ENCODE measurements at places on chromosomes 12 and 14. TPM values are rescaled to one million over a fixed set of nuclear protein-coding genes. Genes with fewer than 3 reads are reported as not detected.
A peak's percentile ranks its signal among the peaks of the same experiment; 100 is the strongest.

DNA sequence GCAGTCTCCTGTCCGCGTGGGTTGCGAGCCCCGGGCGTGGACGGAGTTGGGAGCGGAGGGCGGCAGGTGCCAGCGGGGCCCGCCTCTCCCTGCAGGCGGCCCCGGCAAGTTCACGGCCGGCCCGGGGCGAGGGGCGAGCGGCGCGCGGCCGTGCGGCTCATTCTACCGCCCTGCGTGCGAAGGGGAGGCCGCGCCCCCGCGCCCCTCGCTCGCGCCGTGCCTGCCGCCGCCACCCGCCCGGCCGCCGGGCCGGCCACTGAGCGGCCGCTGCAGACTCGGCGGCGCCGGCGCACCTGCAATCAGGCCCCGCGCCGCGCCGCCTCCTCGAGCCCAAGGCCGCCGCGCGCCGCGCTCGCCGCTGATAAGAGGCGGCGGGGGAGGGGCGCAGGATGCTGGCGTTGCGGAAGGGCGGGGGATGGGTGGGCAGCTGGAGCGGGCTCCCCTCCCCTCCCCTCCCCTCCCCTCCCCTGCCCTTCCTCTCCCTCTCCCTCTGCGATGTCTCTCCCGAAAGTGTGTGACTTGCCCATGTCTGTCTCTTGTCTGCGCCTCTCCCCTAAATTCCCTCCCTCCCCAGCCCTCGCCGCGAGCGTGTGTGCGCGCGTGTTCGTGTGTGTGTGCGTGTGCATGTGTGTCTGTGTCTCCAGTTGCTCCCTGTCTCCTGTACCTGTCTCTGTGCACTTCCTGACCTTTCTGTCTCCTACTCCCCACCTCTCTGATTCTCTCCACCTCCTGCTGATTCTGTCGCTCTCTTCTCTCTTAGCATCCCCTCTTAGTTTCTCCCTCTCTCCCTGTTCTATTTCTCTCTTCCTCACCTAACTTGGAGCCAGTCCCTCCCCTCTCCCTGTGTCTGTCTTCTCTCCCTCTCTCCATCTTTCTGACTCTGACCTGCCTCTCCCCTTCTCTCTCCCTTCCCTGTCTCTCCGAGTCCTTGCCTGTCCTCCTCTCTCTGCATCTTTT, 768.1 kb upstream of the TBX3 start:
- no peak for DNase-seq

The PNP gene
- total RNA-seq = 194 TPM

- DNase-seq = no peak
Observed at GRCh38 chr14:85799668-85800067, 269.7 kb downstream of the FLRT2 start.

DNA sequence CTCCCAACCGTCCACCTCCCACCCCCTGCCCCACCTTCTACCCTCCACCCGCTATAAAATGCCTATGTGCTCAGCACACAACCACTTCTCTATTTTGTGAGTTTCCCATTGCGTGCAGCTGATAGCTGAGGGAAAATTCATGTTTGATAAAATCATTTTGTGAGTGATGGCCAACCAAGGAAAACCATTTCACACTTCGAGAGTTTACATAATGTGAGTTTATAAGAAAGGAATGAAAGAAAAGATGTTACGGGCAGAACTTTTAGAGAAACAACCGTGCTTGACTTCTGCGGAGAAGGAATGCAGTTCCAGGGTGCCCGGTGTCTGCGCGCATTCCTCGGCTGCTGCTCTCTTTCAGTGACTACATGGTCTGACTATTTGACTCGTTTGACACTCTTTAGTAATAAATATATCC, 140.9 kb downstream of the EFCAB11 start:
- DNase-seq = no peak

- no peak for DNase-seq
Observed at GRCh38 chr12:93729934-93730333, 52.8 kb downstream of the CRADD start.

- peak; percentile 73 for DNase-seq
Observed at GRCh38 chr14:66070542-66071319, 415.4 kb upstream of the CCDC196 start.

The INHBC gene
- total RNA-seq = not detected

- DNase-seq = no peak
Observed at GRCh38 chr12:47747126-47747525, 11.6 kb downstream of the RAPGEF3 start.

- DNase-seq = no peak
Observed at GRCh38 chr14:68404146-68404527, 388.7 kb downstream of the ZFP36L1 start.

The GALNT6 gene
- 47.9 TPM for total RNA-seq

- no peak for DNase-seq
Observed at GRCh38 chr12:7859552-7859951, 13.2 kb downstream of the SLC2A14 start.

The CAPS2 gene
- 9.3 TPM for total RNA-seq

The GALNT16 gene
- total RNA-seq = 0.16 TPM

The CCDC38 gene
- 0.50 TPM for total RNA-seq

GRCh38 chr12:124217508-124218242, 77.2 kb upstream of the RFLNA start:
- no peak for DNase-seq

DNA sequence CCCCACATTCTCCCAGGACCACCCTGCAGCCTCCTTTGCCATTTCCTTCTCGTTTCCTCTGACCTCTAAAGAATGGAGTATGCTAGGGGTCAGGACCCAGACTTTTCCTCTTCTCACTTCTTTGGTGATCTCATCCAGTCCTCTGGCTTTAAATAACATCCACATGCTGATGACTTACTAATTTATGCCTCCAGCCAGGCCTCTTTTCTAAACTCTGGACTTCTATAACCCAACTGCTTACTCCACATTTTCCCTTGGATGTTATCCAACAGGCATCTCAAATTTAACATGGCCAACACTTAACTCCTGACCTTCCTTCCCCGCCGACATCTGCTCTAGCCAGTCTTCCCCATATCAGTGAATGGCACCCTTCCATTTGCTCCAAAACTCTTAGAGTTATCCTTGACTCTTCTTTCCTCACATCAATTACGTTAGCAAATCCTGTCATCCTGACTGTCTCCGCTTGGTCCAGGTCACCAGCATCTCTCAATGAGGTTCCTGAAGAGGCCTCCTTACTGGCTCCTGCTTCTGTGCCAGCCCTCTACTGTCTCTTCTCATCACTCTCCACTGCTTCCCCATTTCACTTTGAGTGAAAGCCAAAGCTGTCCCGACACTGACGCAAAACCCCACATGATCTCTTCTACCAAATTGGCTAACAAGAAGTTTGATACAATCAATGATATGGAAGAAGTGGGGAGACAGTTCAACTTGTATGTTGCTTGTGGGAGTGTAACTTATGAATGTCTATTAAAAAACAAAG, 42.7 kb downstream of the TMBIM6 start:
- DNase-seq = no peak

The CAPZA3 gene
- not detected for total RNA-seq

- no peak for DNase-seq
Observed at GRCh38 chr12:120830966-120831365, 73.2 kb downstream of the SPPL3 start.

DNA sequence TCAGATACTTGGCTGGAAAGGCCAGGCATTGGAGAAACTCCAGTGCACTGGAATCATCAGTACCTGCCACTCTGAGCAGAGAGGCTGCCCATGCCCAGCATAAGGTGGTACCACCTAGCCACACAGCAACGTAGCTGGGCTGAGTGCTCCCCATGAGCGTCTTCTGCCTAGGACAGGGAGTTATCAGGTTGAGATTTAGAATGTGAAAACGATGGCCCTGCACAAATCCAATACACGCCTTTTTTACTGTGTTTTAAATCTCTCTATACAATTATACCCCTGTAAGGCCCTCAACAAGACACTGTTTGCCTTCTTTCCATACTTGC, 66.7 kb upstream of the PTGR2 start:
- no peak for DNase-seq

DNA sequence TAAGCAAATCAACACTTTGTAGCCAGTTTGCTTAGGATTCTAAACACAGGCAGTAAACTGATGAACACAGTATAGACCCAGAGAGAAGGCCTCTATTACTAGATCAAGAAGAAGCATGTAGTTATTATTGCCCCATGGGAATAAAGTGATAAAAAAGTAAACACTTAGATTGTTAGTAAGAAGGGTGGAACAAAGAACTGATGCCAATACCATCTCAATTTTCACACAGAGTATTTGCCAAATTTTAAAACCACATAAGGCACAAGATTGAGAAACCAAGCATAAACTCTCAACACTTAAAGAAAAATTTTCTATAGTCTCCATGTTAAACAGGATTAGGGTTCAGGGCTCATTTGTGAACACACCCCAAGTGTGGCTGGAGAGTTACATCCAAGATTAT, 77.0 kb upstream of the SYT1 start:
- no peak for DNase-seq

DNA sequence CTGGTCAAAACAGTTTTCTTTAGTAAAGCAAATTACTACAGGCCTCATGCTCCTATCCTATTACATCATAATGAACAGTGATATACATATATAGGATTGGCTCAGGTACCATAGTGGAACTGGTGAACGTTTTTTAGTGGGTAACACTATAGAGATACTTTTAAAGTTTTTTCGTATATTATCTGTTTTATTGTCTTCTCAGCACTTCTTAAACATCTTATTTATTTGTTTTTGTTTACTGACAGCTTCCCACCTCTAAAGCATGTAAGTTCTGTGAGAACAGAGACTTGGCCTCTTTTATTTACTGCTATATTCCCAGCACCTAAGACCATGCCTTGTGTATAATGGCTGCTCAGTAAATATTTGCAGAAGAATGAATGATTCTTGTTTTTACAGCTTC, 81.1 kb upstream of the PSMA6 start:
- DNase-seq = no peak

GRCh38 chr12:3152892-3153291, 75.7 kb downstream of the TSPAN9 start:
- peak; percentile 47 for DNase-seq

DNA sequence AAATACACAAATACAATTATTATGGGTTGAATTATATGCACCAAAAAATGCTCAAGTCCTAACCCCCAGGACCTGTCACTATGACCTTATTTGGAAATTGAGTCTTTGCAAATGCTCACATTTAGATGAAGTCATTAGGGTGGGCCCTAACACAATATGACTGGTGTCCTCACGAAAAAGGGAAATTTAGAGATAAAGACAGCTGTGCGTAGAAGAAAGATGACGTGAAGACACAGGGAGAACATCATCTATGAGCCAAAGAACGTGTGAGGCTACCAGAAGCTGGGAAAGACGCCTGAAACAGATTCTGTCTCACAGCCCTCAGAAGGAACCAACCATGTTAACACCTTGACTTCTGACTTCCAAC, 259.2 kb downstream of the EMP1 start:
- DNase-seq = no peak

DNA sequence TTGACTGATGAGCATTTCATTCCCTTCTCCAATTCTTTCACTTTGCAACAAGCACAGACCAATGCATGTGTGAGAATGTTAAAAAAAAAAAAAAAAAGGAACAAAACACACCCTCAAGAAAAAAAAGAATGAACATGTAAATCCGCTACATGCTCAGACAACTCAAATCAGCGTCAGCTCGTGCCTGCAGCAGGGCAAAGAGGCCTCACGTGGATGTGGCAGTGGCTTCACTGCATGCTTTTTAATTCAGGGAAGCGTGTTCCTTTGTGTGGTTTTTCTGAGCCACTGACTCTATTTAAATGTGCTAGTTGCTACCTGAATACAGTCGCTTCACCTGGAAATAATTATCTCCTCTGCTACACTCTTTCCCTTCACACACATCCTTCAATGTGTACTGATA, 55.1 kb downstream of the PPP1R36 start:
- DNase-seq = no peak

DNA sequence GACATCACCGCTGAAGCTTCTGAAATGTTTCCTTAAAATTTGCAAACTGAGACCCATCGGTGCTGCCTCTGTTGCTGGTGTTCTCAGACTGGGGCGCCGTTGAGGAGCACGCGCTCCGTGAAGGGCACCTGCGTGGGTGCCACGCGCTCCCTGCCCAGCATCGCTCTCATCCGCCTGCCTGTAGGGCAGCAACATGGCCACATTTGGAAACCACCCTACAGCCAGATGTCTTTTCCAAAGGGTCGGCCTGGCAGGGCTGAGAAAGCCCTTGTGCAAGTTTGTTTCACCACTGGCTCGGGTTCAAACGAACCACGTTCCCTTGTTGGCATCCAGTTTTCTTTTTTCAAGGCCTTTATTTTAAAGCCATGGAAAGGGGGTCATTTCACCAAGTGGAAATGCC, 13.9 kb downstream of the ADGRD1 start:
- no peak for DNase-seq

DNA sequence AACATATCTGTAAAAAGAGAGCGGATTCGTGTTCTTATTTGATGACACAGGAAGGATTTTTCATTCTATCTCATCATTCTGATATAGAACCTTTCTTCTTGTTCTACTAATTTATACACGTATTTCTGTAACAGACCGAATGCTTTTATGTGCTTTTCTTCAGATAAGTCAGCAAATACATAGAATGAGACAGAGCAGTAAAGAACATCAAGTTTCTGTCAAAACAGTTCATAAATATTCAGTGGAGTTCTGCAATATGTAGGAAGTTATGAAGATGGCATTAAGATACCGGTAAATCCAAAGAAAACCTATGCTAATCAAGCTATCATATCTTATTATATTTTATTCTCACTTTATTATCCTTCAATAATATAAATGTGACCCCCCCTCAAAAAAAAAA, 280.6 kb downstream of the EGLN3 start:
- DNase-seq = no peak

GRCh38 chr14:44988694-44989093, 26.7 kb downstream of the TOGARAM1 start:
- DNase-seq = no peak

DNA sequence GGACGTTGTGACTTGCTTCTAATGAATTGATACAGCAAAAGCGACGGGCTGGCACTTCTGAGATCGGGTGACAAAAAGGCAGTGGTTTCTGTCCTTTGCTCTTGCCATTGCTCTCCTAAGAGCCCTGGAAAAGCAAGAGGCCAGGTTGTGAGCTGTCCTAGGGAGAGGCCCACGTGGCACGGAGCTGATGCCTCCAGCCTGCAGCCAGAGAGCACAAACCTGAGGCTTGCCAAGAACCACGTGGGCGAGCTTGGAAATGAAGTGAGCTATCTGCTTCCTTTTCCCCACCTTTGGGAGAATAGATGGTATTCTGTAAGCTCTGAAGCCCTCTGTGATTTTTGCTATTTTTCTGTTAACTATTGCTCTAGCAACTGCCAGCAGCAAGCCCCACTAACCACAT, 26.4 kb upstream of the NOS1 start:
- DNase-seq = no peak
